ENCODE measurements at places on chromosomes 3 and 15.

- peak; percentile 11 for DNase-seq
Observed at GRCh38 chr3:186165331-186165730, 56.4 kb upstream of the ETV5 start.

GRCh38 chr15:44662478-44663409 lies 718 bp downstream of the SPG11 start:
- no peak for DNase-seq

GRCh38 chr15:55289011-55289745 lies 435 bp downstream of the RAB27A start:
- no peak for DNase-seq

DNA sequence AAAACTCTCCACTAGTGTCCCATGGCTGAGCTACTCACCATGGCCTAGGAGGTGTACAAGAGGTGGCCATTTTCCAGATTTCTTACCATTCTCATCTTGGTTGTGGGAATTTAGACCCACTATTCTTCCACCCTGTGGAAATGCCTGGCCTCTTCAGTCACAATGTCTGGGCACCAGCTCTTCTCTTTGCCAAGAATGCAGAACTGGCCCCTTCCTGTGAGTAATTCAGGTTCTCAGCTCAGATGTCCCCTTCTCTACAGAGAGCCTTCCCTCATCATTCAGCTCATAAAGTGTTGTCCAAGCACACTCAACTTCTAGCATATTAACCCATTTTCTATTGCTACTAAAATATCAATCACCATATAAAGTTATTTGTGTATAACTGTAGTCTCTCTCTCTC lies 575.5 kb upstream of the KCNMB2 start:
- no peak for DNase-seq

DNA sequence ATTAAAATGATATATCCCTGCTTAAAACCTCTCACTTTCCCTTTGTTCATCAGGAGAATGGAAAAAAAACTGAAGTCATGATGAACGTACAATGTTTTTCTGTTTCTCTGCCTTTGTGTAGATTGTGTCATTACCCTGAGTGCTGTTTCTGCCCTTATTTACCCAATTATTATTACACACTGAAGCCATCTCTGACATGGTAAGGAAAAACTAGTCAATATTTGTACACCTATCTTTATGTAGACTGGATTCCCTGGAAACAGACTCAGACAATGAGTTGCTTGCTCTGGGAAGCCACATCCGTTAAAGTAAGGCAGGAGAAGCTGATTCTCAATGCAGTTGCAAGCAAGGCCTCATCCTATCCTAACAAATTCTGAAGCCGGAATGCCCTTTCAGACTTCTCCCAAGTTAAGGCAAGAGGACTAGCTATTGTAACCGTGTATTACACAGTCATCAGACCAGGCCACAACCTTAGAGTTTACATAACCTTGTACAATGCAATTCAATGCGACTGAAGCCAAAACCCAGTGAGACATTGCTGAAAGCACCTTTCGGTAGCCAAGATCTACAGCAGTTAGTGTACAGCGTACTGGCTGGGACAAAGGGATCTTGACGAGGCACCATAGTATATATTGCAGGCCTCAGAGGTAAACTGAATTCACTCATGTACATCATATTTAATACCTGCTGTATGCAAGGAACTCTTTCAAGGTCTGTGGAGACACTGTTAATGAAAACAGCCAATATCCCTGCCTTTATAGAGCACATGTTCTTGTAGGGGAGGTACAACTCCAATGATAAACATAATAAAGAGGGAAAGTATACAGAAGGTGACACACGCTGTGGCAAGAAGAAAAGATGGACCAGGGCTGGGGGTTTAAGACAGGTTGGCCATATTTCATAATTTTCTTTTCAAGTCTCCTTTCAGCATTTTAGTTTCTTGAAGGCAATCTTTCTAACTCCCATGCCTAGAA lies 1040.8 kb upstream of the SEMA6D start:
- DNase-seq = no peak

- DNase-seq = no peak
Observed at GRCh38 chr3:23038471-23038870, 164.7 kb upstream of the UBE2E2 start.

- DNase-seq = no peak
Observed at GRCh38 chr3:150490277-150490986, 55.9 kb downstream of the SERP1 start.

DNA sequence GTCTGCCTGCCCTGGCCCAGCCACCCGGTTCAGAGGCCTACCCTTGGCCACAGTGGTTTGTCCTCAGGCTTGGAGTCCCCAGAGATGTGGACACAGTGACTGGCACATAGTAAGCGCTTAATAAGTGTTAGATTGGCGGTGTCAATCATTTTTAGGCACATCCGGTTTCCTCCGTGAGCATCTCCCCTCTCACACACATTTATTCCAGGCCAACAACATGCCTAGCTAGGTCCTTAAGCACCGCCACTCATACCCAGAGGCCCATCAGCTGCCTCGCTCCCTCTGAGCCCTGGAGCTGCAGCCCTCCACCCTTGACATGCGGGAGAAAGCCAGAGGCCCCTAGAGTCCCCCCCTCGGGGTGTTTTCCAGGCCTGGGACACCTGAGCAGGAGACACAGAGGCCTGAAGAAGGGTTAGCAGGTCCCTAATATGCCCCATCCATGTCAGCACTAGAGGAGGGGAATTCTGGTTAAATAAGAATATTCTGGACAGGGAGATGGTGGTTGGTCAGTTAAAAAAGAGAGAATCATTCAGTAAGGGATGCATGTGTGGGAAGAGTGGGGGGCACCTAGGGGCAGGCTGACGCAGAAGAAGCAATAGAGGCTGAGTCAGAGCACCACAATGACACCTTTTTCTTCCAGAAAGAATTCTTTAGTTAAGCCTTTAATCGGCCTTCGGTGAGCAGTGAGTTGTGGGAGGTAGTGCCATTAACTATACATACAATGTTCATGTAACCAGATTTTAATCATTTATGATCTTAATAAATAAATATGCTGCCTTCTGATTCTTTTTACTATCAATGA lies 22.3 kb downstream of the NR2F2 start:
- no peak for DNase-seq

DNA sequence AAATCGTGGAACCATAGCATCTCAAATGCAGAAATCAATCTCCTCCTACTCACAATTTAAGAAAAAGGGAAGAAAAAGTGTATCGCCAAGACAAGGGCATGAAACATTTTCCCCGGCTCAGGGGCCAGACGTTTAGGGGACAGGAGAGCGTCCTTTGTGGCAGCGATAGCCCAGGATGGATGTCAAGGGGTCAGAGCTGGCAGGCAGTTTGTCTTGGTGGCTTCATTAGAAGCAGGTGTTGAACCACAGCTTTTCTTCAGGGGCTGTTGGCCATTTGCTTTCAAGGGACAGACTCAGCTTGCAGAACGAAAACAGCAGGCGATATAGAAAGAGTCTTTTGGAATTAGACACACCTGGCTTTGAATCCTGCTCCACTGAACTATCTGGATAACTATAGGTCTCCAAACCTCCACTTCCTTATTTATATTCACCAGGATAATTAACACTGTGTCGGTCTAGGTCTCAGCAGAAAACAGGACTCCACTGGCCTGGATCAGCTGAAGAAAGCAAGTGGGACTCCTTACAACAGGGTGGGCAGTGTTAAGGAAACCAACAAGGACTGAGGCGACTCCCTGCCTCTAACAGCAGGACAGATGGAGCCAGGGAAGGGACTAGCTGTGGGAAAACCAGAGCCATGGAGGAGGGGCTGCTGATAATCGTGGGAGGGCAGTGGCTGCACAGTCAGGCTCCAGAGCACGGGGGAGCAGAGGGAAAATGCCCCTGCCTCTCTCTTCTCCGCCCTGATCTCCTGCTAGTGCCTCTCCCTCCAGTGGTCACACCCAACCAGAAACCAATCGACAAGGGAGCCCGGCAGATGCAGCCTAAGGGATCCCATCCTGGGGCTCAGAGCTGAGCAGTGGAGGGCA lies 123.6 kb downstream of the LIPC start:
- no peak for DNase-seq

GRCh38 chr3:127158614-127159229 lies 34.2 kb upstream of the PRR23E start:
- DNase-seq = no peak

DNA sequence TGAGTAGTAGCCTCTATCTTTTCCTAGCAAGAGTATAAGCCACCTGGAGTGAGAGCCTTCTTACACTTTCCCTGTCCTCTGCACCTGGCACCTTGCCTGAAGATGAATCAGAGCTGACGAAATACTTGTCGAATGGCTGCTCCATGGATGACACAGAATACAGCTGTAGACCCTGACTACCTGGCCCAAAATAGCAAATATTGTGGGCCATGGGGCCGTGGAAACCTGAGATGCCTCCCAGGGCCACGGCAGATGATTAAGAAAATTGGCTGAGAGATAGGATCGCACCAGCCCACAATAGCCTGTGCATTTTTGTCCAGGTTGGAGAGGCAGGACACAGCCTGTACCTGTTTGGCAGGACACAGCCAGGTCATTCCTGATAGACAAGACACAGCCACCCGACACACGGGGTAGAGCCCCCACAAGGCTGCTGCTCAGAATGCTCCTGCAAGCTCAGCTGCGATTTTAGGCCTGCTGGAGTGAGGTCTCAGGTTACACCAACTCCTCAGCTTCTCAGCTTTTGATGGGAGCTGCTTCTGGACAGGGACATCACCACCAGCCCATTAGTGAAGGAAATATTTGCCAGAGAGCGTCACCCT lies 22.9 kb upstream of the TPM1 start:
- no peak for DNase-seq

DNA sequence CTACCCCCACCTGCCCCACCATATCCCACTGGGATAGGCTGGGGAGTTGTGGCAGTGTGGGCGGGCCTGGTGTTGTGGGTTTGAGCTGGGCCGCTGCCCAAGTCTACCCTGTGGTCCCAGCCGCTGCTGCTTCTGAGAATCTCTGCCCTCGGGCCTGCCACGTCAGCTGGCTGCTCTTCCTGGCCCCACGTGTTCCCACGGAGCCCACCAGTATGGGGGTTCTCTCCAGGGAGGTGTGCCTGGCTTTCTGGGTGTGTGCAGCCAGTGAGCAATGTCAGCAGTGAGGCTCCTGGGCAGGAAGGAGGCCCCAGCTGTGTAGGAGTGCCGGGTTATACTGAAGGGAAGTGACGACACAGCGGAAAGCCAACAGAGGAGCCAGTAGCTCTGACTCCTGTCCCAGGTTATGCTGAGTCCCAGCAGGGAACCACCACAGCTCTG lies 10.5 kb downstream of the GNAI2 start:
- DNase-seq = no peak

- no peak for DNase-seq
Observed at GRCh38 chr3:66567077-66567476, 66.3 kb upstream of the LRIG1 start.

GRCh38 chr3:137131081-137131480 lies 173.3 kb downstream of the IL20RB start:
- DNase-seq = no peak
